ENCODE measurements at places on chromosomes 2 and 18. TPM values are rescaled to one million over a fixed set of nuclear protein-coding genes. Genes with fewer than 3 reads are reported as not detected.

DNA sequence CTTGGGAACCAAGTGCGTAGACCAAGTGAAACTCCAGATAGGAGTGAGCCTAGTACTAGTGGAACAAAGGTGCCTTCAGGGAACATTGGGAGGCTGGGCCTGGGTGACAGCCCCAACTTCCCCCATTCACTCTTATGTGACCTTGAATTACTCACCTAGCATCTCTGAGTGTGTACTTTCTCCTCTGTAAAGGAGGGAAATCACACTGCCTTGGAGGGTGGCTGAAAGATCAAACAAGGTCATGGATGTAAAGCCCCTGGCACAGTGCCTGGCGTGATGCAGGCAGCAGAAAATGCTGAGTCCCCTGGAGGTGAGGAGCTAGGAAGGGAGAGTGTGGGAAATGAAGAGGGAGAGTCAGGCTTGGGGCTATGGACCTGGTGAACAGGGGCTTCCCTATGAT is 45.9 kb downstream of the MARCO start:
- no peak overlapping the region for H3K4me3 ChIP-seq
- no peak overlapping the region for H3K27ac ChIP-seq
- no peaks in the 10 kb centered on the region for H3K36me3 ChIP-seq
- H3K4me1 ChIP-seq, result no peaks in the 10 kb centered on the region
- DNase-seq, result peak; percentile 35

GRCh38 chr2:9000442-9000841 is 3.0 kb downstream of the MBOAT2 start:
- H3K4me3 ChIP-seq, result no peak overlapping the region
- peaks cover 14% of the 10 kb centered on the region for H3K4me1 ChIP-seq
- no peaks in the 10 kb centered on the region for H3K36me3 ChIP-seq
- H3K27me3 ChIP-seq, result peaks cover 25% of the 10 kb centered on the region
- H3K27ac ChIP-seq, result no peak overlapping the region

DNA sequence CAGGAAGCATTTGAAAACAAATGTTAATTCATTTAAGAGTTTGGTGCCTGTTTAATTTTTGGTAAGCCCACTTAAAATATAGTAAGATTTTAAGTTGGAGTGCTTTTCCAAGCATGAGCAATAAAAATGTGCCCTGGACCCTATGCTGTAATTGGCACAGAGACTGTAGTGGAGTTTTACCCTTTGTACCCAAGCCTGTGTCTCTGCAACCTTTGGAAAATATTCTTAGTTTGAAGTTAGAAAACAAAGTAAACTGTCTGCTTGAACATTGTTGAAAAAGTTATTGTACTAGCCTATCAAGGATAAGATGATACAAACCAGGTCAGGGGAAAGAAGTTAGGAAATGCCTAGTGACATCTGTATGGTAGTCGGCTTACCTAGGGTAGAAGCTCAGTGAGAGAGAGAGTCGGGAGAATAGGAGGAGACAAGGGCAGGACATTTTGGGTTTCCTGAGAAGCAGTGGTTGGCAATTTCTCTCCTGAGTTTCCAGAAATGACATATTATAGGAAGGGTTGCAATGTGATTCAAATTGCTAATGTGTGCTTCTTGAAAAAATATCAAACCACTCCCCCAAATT is 66.5 kb downstream of the CCDC85A start:
- no peaks in the 10 kb centered on the region for H3K4me1 ChIP-seq
- no peaks in the 10 kb centered on the region for H3K36me3 ChIP-seq
- no peak for DNase-seq
- H3K27me3 ChIP-seq, result no peaks in the 10 kb centered on the region
- H3K4me3 ChIP-seq, result no peak overlapping the region
- H3K27ac ChIP-seq, result no peak overlapping the region

HES6 gene
- total RNA-seq, result 10.2 TPM

GRCh38 chr18:2923464-2923863 is 76.7 kb downstream of the EMILIN2 start:
- no peak overlapping the region for H3K4me3 ChIP-seq
- DNase-seq, result no peak
- no peaks in the 10 kb centered on the region for H3K27me3 ChIP-seq

- peak; percentile 41 for DNase-seq
- H3K4me3 ChIP-seq, result no peak overlapping the region
- H3K27me3 ChIP-seq, result no peaks in the 10 kb centered on the region
- H3K4me1 ChIP-seq, result no peaks in the 10 kb centered on the region
- H3K27ac ChIP-seq, result no peak overlapping the region
These were observed 39.1 kb upstream of the TEX51 start for GRCh38 chr2:126859631-126860030.

LAMA1 gene
- total RNA-seq, result not detected

- no peak for DNase-seq
- H3K36me3 ChIP-seq, result peaks cover 4% of the 10 kb centered on the region
- no peaks in the 10 kb centered on the region for H3K27me3 ChIP-seq
These were observed 43.9 kb downstream of the LBH start for GRCh38 chr2:30275256-30275655.

DNA sequence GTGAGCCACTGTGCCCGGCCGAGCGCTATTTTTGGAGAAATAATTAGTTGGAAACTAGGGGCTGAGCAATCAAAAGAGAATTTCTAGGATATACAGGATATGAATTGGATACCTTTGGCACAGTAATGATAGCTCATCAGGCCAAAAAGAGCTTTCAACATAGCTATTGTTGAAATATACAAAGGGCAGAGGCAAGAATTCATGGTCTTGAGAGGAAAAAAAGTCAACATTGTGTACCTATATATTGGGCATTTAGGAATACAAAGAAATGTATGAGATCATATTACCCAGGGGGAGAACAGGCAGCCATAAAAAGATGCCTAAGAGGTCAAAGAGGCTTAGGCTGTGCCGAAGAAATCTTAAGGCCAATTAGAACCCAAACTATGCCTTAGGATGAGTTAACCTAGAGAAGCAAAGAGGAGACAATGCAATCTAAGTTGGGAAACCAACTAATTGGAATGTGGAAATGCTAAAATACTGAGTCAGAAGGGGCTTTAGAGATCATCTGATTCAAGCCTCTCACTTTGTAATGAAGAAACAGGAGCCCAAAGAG is 99.0 kb downstream of the RBBP8 start:
- H3K4me1 ChIP-seq, result peaks cover 4% of the 10 kb centered on the region
- peaks cover 17% of the 10 kb centered on the region for H3K36me3 ChIP-seq
- no peak overlapping the region for H3K4me3 ChIP-seq
- no peak for DNase-seq
- no peaks in the 10 kb centered on the region for H3K27me3 ChIP-seq

All from activated CD4-positive, alpha-beta T cell treated with anti-CD3 and anti-CD28 coated beads, Interleukin-2, amount 10 ng/mL, durations not matched to agents 24 days and 14 days (primary cell).